ENCODE measurements at places on chromosomes 11 and 22.

- no peak for DNase-seq
Measured at GRCh38 chr11:77207019-77207485, 79.0 kb downstream of the MYO7A start.

- no peak for DNase-seq
Measured at GRCh38 chr11:33721426-33721825, 14.8 kb downstream of the CD59 start.

DNA sequence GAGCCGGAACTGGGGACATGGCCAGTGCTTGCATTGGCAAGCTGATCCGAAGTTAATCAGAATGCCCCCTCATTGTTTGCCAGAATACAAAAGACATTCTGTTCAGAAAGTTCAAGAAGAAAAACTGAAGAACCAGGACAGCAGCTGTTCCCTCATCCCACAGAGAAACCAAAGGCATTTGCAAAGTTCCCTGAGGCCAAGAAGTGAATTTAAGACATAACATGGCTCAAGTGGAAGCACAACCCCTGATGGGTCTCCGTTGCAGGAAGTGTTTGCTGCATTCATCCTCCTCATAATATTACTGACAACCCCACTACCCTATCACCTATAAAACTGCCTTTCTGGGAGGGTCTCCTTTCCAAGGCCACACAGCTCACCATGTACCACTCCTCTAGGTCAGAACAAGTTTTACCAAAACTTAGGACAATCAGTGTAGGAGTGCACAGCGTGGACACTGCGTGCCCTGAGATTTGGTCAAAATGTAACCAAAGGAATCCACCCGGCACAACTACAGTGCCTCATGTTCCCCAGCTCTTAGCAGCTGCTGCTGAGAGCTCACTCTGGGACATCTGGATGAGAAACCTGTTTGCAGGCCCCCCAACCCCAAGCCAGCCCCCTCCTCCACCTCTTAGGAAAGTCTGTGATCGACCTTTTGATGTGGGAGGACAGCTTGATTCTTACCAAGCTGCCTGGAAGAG lies 101.6 kb upstream of the AKIP1 start:
- DNase-seq, result no peak

DNA sequence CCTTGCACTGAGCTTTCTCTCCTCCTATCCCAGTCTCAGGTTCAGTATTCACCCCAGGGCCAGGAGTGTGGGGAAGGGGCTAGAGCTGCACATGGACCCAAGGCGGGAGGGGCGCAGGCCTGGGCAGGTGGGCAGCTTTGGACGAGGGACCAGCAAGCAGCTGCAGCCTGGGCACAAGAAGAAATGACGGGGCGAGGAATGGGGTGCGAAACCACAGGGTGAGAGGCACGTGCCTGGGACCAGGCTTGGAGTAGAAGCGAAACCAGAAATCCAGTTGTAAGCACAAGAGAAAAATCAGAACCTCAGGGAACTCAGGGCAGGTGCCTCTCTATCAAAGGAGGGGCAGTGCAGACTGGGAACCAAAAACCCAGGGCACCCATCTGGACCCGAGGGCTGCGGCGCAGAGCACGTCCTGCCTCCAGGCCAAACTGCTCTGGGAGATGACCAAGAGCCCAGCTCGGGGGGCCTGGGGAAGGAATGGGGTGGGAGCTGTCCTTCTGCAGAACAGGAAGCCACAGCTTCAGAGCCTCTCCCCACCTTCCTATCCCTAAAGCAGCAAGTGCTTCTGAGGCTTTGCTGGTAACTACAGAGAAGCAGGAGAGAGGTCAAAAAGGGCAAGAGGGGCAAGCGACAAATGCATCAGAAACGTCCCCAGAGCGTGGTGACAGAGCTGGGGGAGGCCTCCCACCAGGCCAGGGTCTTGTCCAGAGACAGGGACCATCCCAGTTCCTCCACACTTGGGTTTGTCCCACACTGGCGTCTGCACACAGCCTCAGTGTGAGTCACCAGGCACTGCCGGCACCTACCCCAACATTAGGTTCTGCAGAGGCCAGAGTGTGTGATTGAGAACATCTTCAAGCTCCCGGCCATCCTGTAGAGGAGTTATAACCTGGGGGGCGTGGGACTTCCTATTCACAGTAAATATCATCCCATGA lies 18.3 kb upstream of the TMPRSS4 start:
- DNase-seq, result no peak

DNA sequence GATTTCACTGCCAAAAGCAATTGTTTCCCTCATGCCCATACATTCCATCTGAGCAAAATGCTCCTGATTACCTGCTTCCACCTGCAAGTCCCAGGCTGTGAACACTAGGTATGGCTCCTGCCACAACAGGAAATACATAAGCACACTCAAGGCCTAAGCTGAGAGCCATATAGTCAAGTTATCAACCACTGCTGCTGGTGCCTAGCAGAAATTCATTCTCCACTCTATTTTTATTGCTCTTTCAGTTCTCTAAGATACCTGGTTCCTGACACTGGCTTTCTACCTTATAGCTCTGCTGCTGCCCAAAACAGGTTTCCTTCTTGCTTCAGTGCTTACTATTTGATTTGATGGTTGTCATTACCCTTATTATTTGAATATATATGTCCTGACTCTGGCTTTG lies 31.6 kb downstream of the SLC36A4 start:
- DNase-seq, result no peak

DNA sequence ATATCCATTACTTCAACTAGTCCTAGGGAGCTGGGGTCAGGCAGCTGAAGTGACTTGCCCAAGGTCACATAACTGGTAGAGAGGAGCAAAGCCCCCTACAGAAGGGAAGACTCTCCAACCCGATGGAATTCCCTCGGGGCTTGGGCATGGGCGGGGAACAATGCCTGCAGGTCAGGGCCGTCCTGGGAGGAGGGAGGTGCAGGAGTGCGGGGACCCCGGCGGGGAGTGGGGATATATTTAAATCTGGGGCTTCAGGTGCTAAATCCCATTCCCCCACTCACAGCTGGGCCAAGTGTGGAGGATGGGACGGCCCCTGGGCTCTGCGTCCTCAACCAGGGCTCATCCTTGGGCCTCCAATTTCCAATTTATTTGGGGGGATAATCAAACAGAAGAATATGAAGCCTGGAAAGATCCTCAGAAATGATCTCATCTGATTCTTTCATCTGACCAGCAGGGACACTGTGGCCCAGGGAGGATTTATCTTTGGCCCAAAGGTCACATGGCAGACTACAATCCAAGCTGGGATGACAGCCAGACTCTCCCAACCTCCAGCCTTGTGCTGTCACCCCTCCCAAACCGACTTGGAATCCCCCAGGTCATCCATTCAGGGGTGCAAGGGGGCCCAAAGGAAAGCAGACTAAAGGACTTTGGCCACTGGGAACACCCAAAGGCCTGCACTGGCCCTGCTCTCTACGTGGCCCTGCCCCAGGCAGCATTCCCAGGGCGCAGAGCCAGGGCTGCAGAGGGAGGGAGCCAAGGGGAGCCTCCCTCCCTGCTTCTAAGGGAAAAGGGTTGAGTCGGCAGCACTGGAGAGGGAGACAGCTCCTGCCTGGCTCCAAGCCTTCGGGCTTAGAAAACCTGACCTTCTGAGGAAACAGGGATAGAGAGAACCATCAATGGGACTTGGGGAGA lies 8.7 kb upstream of the C1QTNF6 start:
- no peak for DNase-seq

DNA sequence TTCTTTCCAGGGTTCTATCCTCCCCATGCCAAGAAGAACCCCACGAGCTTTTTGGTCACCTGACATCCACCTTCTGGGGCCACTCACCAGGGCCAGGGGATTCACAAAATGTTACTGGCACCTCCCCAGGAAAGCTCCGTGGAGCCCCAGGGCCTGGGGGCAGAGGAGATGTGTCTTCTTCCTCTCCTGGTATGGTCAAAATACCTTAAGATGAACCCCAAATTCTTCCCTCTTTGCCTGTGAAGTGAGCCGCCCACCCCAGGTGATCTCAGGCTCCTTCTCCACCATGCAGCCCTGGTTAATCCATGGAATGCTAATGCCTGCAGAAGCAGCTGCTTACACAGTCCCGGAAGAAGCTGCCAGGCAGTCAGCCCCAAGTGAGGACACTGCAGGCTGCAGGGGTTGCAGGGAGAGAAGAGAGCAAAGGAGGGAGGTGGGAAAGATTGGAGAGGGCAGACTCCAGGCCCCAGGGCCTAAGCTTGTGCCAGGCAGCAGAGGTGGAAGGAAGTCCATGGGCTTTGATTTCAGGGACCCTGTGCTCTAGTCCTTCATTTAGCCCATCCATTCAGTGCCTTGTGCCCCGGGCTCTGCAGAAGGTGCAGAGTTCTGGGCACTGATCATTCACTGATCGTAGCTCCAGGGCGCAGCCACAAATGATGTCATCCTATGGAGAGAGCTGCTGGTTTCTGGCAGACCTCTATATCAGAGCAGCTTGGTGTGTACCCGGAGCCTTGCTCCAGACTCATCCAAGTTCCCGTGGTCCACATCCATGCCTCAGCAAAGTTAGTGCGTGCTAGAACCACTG lies 127.9 kb upstream of the NECTIN1 start:
- DNase-seq, result no peak

DNA sequence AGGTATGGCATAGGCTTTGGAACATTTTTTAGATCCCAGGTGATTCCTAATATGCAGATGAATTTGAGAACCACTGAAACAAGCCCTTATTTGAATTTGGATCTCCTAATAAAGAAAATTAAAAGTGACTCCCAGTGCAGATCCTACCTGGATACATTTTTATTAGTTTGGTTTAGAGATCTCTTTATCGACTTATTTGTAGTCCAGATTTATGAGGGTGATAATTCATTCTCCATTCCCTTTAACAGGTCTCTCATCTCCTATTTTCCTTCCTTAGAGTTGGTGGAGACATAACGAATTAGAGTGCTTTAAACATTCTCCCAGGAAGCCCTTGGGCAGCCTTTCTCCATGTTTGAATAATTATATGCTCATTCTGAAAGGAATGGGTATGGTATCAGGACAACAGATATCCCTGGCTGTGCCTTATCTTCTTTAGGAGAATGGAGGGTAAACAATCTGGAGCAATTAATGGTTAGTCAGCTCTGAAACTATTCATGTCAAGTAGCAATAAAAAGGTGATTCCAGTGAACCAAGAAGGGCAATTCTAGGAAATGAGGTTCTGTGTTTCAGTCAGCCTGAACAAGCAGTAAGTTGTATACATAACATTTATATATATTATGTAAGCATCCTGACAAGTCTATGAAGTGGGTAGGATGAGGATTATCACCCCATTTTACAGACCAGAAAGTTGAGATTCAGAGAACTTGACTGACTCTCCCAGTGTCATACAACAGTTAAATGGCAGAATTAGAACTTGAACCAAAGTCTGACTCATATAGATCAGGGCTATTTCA lies 53.9 kb upstream of the RCE1 start:
- DNase-seq, result no peak

DNA sequence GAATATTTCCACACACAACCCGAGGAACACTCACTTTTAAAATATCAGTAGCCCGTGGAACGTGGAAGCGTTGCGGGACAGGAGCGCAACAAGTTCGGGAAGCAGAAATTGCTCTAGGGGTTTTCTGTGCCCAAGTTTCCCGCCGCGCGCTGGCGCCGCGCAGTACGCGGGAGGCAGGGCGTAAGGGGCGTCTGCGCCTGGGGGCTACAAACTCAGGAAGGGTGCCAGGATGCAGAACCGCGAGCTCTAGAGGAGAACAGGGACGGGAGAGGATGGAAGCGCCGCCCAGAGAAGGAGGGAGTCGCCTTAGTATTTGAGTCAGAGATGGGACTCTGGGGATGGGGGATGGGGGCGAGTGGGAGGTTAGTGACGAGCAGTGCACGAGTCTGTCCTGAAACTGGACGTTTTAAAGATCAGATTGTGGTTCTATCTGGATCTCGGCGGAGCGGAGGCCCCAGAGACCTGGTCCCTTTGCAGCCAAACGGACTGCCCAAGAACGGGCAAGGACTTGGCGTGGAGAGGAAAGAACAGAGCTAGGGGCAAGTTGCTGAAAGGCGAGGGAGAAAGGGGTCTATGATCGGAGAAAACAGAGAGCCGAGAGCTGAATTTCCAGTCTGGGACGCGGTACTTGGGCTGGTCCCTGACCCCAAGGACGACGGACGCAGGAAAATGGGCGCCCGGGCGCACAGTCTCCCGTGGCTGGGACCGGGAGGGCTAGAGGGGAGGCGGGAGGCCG lies 4.7 kb downstream of the BSX start:
- DNase-seq, result no peak

DNA sequence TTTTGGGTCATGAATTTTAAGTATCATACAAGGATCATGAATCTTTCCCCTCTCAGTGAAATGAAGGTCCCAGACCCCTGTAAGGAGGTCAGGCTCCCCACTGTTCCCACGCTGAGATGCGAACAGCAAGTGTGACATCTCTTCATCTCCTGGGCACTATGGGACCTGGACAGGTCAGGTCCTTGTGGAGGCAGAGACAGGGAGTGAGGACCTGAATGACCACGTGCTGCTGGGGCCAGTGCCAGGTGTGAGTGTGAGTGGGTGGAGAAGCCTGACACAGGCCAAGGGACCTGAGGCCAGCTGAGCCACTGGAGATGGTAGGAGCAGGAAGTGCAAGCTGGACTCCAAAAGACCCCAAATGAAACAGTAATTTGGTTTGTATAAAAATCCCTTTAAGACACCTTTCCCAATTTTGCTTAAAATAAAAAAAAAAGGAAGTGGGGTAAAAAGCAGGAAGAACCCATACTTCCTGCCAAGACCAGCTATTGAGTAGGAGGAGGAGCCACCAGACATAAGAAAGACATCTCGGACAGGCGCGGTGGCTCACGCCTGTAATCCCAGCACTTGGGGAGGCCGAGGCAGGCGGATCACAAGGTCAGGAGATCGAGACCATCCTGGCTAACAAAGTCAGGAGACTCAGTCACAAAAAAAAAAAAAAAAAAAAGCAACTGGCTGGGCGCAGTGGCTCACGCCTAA lies 35.4 kb upstream of the SERPIND1 start:
- DNase-seq, result no peak

- peak; percentile 47 for DNase-seq
Measured at GRCh38 chr22:36374603-36375024, 13.2 kb downstream of the MYH9 start.

GRCh38 chr11:131595797-131596196 lies 225.4 kb downstream of the NTM start:
- DNase-seq, result no peak

- no peak for DNase-seq
Measured at GRCh38 chr22:48938741-48939140, 888.9 kb downstream of the BRD1 start.

DNA sequence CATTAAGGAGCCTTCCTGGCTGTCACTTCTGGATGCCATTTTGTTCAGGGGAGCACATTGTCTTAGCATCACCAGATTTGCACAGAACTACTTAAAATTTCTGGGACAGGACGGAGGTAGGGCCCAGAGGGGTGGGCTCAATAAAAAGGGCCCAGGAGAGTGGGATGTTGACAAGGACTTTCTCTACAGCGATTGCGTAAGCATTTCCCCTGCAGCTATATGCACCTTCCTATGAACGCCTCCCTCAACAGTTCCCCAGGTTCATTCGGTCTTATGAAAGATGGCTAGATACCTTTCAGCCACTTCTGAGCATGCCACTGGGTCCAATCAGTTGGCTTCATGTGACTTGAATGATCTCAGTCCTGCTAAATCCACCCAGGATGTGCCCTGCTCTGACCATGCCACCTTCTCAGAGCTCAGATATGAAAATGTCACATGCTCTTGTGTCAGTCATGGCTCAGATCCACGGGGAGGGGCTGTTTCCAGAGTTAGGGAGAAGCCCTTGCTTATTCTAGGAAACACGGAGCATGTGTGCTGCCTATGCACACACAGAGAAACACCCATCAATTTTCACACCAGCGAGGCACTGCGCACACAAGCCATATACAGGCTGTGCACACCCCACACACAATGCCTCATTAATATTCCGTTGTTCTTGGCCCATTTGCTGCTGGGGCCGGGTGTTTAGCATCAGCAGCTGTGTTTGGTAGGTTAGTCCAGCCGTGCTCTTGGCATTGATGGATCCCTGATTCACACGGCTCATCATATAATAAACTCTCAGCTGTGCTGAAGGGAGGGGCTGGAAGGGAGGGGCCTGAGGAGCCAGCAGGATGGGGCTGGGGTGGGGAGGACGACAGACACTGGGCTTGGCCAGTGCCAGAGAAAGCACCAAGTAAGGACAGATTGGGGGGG lies 52.5 kb upstream of the NNMT start:
- no peak for DNase-seq

Data from activated naive CD4-positive, alpha-beta T cell treated with anti-CD3 and anti-CD28 coated beads, Interleukin-2, amount 10 ng/mL, durations not matched to agents 7 days and 5 days (primary cell).